Stimulated activated CD4-positive, alpha-beta T cell treated with anti-CD3 and anti-CD28 coated beads, Interleukin-15, amount 100 ng/mL, for 1 hour (primary cell): ENCODE measurements at places on chromosomes 5 and 9.

- DNase-seq = no peak
Observed at GRCh38 chr5:138472353-138472752, 7.1 kb downstream of the EGR1 start.

- no peak for DNase-seq
Observed at GRCh38 chr9:136225366-136225747, 20.3 kb downstream of the QSOX2 start.

GRCh38 chr5:115109356-115109755 lies 60.4 kb downstream of the TRIM36 start:
- no peak for DNase-seq

- DNase-seq = no peak
Observed at GRCh38 chr5:20041326-20042274, 53.6 kb upstream of the CDH18 start.

DNA sequence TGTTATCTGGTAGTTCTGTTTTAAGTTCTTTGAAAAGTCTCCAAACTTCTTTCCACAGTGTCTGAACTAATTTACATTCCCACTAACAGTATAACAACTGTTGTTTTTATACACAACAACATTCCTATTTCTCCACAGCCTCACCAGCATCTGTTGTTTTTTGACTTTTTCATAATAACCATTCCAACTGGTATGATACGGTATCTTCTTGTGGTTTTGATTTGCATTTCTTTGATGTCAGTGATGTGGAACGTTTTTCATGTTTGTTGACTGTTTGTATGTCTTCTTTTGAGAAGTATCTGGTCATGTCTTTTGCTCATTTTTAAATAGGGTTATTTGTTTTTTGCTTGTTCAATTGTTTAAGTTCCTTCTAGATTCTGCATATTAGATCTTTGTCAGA lies 12.6 kb upstream of the GRAMD2B start:
- DNase-seq = no peak

DNA sequence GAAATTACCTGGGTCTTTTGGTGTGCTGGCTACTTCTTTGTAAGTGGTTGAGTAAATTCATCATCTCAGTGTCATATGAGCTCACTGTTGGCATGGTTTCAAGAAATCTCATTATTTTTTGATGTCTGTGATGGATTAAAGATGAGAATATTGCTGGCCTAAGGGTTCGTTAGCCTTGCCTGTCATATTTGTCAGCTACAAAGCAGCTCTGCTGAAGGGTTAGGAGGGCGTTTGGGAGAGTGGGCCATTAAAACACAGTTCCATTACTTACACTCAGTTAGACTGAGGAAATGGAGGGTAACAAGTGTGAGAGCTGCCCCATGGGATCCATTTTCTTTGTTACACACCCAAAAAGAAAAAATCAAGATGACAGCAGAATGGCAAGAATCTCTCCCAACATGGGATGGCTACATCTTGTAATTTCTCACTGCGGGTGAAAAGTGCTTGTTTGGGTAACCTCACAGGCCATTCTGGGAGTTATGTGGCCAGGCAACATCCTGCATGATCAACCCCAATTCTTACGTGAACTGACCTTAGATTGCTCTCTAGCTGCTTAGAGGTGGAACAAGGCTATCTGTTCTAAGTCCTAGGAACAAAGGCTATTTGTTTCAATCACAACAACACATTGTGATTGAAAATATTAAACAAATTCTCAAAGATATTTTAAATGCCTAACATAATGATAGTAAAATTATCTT lies 609.5 kb upstream of the RGMB start:
- no peak for DNase-seq

- no peak for DNase-seq
Observed at GRCh38 chr9:91727316-91727861, 222.6 kb downstream of the ROR2 start.

GRCh38 chr9:859251-859650 lies 17.8 kb downstream of the DMRT1 start:
- DNase-seq = no peak

DNA sequence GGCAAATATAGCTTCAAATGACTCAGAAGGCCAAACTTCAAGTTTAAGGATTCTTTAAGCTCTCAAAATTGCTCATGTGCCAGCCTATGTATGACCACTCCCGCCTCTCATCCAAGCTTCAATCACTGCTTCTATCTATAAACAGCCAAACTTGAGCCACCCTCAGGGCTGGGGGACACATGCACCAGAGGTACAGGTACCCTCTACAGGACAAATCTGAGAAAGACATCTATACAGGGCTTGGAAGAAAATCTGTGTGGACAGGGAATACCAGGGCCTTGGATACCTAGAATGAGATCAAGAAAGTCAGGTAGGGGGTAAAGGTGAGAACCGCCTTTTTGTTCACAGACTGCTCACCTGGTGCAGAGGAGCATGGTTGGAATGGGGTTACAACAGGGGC lies 217.9 kb downstream of the ATPSCKMT start:
- no peak for DNase-seq
